ENCODE measurements at places on chromosomes 2 and 18. TPM values are rescaled to one million over a fixed set of nuclear protein-coding genes. Genes with fewer than 3 reads are reported as not detected.

The CRYGC gene
- total RNA-seq, result not detected

- DNase-seq, result no peak
- H3K36me3 ChIP-seq, result no peaks in the 10 kb centered on the region
- no peaks in the 10 kb centered on the region for H3K4me1 ChIP-seq
- no peak overlapping the region for H3K27ac ChIP-seq
- no peak overlapping the region for H3K4me3 ChIP-seq
These were observed 62.9 kb downstream of the COBLL1 start for GRCh38 chr2:164778723-164779122.

The EIF2AK3 gene
- total RNA-seq, result 14.9 TPM

DNA sequence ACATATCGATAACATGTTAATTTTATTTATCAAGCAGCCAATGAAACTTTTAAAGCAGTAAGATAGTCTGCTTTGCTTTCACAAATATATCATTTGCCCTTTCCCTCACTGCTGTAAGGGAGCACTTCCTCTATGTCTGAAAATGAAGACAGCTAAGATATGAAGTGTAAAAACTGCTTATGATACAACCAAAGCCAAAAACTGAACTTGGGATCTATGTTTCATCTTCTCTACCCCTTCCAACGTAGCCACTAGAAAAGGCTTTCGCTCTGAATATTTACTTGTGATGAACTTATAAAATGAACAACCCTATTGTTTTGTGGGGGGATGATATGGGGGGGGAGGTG is 140.3 kb downstream of the TCF4 start:
- H3K36me3 ChIP-seq, result no peaks in the 10 kb centered on the region
- no peak overlapping the region for H3K4me3 ChIP-seq
- DNase-seq, result no peak
- no peak overlapping the region for H3K27ac ChIP-seq
- H3K27me3 ChIP-seq, result no peaks in the 10 kb centered on the region

The PKP4 gene
- 72.1 TPM for total RNA-seq

The SPATA3 gene
- total RNA-seq, result not detected

- H3K27me3 ChIP-seq, result no peaks in the 10 kb centered on the region
- no peak for DNase-seq
- H3K4me3 ChIP-seq, result no peak overlapping the region
- no peaks in the 10 kb centered on the region for H3K36me3 ChIP-seq
These were observed 351.5 kb downstream of the ARHGAP15 start for GRCh38 chr2:143480601-143481236.

GRCh38 chr18:61323951-61324350 is 9.3 kb upstream of the CDH20 start:
- no peaks in the 10 kb centered on the region for H3K36me3 ChIP-seq
- DNase-seq, result no peak
- no peaks in the 10 kb centered on the region for H3K4me1 ChIP-seq
- H3K27me3 ChIP-seq, result no peaks in the 10 kb centered on the region
- no peak overlapping the region for H3K4me3 ChIP-seq

- DNase-seq, result no peak
- H3K4me3 ChIP-seq, result no peak overlapping the region
- peaks cover 53% of the 10 kb centered on the region for H3K4me1 ChIP-seq
These were observed 63.8 kb downstream of the NCK2 start for GRCh38 chr2:105808423-105809096.

GRCh38 chr2:76829374-76830234 is 692.6 kb downstream of the LRRTM4 start:
- H3K4me1 ChIP-seq, result peaks cover 12% of the 10 kb centered on the region
- DNase-seq, result no peak
- H3K36me3 ChIP-seq, result no peaks in the 10 kb centered on the region
- no peaks in the 10 kb centered on the region for H3K27me3 ChIP-seq
- no peak overlapping the region for H3K27ac ChIP-seq

DNA sequence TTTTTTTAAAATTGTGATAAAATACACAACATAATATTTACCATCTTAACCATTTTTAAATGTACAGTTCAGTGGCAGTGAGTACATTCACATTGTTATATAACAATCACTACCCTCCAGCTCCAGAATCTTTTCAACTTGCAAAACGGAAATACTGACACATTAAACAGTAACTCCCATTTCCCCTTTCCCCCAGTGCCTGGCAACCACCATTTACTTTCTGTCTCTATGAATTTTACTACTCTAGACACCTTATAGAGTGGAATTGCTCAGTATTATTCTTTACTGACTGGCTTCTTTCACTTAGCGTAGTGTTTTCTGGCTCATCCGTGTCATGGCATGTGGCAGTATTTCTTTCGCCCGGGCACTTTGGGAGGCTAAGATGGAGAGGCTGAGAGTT is 32.6 kb downstream of the FASTKD2 start:
- H3K27ac ChIP-seq, result no peak overlapping the region
- no peak overlapping the region for H3K4me3 ChIP-seq
- H3K4me1 ChIP-seq, result peaks cover 4% of the 10 kb centered on the region
- no peaks in the 10 kb centered on the region for H3K36me3 ChIP-seq
- H3K27me3 ChIP-seq, result no peaks in the 10 kb centered on the region

GRCh38 chr2:105652014-105652796 is 92.5 kb upstream of the NCK2 start:
- no peak for DNase-seq
- H3K4me1 ChIP-seq, result no peaks in the 10 kb centered on the region
- no peaks in the 10 kb centered on the region for H3K27me3 ChIP-seq

The CPSF3 gene
- total RNA-seq, result 199 TPM

The MAPRE2 gene
- total RNA-seq, result 34.6 TPM

DNA sequence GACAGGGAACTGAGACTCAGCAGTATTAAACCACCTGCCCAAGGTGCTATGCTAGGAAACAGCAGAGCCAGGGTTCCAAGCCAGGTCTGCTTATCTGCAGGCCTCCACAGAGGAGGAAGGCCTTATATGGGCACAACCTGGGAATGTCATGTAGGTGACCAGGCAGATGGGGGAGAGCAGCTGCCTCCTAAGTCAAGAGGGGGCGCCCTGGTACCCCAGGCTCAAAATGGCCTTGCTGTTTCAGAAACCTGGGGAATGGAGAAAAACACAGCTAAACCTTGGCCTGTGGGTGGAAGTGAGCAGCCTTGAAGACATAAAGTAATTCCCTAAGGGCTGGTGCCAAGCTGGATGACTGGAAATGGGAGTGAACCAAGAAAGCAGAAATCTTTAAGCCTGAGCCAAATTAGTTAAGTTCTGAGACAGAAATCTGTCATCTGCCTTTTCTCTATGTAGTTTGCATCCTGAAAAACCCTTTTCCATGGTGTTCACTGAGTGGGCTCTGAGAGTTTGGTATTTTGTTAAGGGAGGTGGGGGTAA is 79.1 kb downstream of the MAPK4 start:
- no peaks in the 10 kb centered on the region for H3K27me3 ChIP-seq
- peaks cover 10% of the 10 kb centered on the region for H3K4me1 ChIP-seq
- no peak overlapping the region for H3K4me3 ChIP-seq
- no peaks in the 10 kb centered on the region for H3K36me3 ChIP-seq
